ENCODE measurements at places on chromosomes 13 and 19.

- no peak for DNase-seq
These were observed 41.1 kb downstream of the SPTBN4 start for GRCh38 chr19:40507892-40508291.

DNA sequence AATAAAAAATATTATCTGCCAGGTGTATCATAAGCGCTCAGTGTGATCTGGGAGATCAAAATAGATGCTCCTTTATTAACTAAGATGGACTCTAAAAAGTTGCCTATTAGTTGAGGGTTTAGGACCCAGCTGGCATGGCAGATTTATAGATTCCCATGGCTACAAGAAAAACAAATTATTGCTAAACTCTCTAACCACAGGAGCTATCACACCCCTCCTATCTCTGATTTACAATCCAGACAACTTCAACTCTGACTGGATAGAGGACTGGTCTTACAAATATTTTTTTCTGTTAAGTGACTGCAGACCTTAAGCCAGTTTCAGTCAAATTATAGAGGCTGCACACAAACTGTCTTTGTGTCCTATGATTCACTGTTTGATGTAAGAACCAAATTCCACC lies 45.4 kb upstream of the MYCBP2 start:
- no peak for DNase-seq

- no peak for DNase-seq
These were observed 228.2 kb downstream of the LHFPL6 start for GRCh38 chr13:39374741-39375189.

- no peak for DNase-seq
These were observed 123.2 kb downstream of the ENOX1 start for GRCh38 chr13:43663474-43664090.

GRCh38 chr19:9658769-9659168 lies 16.1 kb downstream of the ZNF562 start:
- no peak for DNase-seq

- DNase-seq: no peak
These were observed 12.3 kb downstream of the TMEM38A start for GRCh38 chr19:16673231-16673630.

DNA sequence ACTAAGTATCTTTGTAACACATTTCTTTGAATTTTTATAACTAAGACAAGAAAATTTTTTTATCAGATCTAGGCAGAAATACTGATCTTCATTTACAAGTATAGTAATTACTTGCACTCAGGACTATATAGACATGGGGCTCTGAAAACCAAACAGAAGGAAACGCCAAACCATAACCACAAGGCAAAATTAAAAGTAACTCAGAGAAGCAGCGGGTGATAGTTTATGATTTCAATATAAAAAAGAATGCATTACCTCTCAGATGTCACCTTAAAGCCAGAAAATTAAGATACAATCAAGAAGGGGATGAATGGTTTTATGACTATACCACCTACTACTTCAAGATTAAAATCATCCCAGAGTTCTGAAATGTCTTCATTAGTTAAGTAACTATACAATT lies 6.7 kb downstream of the SHISA2 start:
- no peak for DNase-seq

DNA sequence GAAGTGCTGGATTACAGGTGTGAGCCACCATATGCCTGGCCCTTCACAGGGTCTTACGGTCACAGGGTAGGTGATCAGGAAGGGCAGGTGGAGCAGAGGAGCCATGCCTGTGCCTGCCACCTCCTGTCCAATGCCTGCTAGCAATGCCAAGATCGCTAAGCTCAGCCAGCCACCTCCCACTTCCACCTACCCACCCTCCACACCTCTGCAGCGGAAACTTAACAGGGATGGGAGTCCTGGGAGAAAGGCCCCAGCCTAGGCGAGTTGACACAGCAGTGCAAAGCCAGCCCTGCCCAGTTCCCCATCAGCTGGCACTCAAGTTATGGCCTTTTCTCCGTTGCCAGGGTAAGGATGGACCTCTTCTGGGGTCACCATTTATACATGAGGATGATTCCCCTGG lies 15.9 kb upstream of the FCHO1 start:
- DNase-seq: no peak
